CD14-positive monocyte (primary cell): ENCODE measurements at places on chromosomes 13 and 19. TPM values are rescaled to one million over a fixed set of nuclear protein-coding genes. Genes with fewer than 3 reads are reported as not detected.
A peak's percentile ranks its signal among the peaks of the same experiment; 100 is the strongest.

- DNase-seq: no peak
These were observed 214.0 kb downstream of the DLEU7 start for GRCh38 chr13:50629497-50629896.

DNA sequence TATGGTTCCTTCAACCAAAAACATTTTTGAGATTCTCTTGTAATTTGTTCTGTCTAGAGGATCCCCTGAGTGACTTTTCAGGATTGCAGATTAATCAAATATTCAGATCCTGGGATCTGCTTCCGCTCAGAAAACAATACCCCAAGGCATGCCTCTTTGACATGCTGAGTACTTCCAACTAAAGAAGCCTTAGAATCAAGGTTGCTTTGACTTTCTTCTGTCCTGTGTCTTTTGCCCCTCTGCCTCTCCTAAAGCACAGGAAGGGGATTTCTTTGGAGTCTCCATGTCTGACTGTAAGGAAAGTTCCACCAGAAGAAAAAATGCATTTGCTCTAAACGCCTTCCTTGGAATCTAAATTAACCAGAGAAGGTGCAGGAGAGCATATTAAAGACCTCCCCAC is 431.5 kb downstream of the FGF14 start:
- DNase-seq: no peak

GRCh38 chr19:42251572-42252358 is 3.2 kb downstream of the ERF start:
- DNase-seq: no peak

GRCh38 chr19:15479391-15480345 is at the start of gene PGLYRP2:
Gene PGLYRP2, minus strand, starts transcription at chr19:15479501. Its CDS starts 130 bp downstream, at chr19:15479371.
- DNase-seq: peak; percentile 48

DNA sequence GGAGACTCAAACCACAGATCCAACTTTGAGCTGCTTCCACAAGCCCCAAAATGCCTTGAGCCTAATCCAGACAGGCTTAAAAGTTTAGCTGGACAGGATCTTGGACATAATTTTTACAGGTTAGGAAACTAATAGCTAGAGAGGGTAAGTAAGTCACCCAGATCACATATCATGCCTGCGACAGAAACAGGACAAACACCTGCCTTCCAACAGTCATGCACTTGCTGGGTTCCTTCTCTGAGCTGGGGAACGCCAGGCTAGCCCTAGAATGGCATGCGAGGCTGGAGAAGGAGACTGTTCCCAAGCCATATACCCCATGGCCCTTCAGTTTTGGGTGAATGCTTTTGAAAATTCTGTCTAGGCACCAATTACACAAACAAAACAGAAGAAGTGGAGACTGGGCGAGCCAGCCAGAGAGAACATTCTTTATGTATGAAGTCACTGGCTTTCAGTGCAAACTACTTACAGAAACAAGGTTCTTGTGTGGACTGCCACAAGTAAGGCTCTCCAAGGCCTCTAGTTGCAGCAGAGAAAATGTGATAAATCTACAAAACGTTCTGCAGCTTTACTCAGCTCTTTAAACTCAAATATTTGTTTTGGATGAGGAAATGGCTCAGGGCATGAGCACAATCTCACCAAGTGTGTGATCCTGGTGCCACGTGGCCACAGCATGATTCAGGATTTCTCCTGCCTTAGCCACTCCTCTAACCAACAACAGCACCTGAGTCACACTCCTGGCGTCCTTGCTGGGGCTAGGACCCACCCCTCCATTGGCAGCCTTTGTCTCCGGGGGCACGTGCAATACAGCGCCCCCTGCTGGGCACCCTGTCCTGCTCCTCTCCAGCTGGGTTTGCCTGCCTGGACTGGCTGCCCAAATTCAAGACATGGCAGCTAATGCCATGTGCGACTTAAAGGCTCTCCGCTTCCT is 73.4 kb upstream of the UBL3 start:
- DNase-seq: peak; percentile 73

- DNase-seq: no peak
These were observed 5.4 kb upstream of the TRIM28 start for GRCh38 chr19:58538257-58539168.

DNA sequence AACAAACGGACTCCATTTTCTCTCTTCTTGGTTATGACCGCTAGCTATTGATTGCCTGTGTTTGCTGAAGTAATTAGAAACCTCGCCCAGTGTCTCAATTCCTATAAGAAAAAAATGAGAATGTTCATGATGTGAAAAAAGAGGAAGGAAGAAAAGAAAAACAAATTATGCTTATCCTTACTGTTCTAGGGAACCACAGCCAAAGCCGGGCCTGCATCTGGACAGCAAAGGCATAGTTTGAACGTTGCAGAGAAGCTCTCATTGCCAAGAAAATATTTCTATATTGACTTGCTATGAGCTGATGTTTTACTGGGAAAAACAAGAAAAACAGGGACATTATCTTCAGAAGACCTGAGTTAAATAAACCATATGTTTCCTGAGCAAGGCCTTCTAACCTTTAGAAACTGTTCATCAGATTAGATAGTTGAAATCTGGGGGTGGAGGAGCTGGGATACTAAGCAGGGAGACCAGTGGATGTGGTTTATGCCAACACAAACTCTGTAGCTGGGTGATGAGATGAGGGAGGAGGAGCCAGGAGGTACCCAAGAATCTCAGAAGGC is 55.0 kb downstream of the EFNB2 start:
- DNase-seq: no peak

- DNase-seq: no peak
These were observed 41.2 kb downstream of the ABCC4 start for GRCh38 chr13:95260031-95260525.

DNA sequence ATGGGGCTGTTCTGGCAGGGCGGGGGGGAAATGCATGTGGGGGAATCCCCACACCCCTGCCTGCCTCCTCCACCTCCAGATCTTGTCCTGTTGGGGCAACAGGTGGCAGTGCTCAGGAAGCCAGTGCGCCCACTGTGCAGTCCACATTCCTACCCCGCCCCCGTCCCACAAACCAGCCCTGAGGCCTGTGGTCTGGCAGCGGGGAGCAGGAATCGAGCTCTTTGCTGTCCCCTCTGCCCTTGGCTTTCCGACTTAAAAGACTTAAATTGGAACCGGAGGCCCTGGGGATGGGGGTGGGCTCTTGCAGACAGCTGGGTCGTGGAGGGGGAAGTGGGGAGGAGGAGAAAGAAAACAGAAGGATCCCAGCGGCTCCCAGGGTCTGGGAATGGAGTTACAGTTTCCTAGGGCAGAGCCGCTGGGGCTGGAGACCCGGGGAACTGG is 4.3 kb downstream of the NANOS3 start:
- no peak for DNase-seq

- DNase-seq: peak; percentile 57
These were observed 60.4 kb downstream of the ADGRE1 start for GRCh38 chr19:6947745-6948144.

GRCh38 chr19:41310033-41310831 is at the start of gene CCDC97:
Gene CCDC97, plus strand, starts transcription at chr19:41310172. Its CDS starts 139 bp downstream, at chr19:41310311.
- peak; percentile 86 for DNase-seq

DNA sequence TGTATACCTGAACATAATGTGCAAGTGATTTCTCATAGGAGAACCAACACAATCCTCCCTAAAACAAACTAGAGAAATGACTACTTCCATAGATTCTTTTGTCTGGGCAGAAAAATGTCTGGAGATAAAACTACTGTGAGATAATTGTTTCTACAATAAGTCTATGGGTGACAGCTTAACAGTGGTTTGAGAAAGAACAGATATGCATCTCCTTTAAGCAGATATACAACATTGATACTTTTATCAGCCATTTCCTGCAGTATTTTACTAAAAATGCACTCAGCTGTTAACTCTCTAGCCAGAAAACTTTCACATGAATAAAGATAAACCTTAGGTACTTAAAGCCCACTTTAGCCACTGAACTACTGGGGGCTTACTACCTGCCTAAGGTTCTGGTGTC is 1132.4 kb downstream of the EFNB2 start:
- no peak for DNase-seq

- no peak for DNase-seq
These were observed 23.4 kb downstream of the B3GLCT start for GRCh38 chr13:31223215-31223614.

- DNase-seq: no peak
These were observed 10.3 kb downstream of the C19orf81 start for GRCh38 chr19:50659318-50660087.

- no peak for DNase-seq
These were observed 266.3 kb downstream of the PCDH20 start for GRCh38 chr13:61149331-61149730.

DNA sequence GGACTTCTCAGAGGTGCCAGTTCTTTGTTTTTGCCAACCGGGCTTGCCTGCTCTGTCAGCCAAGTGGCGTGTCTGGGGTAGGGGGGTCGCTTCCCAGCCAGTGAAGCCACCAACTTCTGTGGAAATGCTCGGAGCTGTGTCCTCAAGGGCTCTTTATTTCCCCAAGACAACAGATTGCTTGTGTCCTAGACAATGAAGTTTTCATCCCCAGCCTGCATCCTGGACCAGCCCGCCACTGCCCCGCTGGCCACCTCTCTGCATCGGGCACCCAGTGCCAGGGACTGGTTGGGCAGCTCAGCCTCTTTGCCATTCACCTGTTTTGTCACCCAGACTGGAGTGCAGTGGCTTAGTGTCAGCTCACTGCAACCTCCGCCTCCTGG is 3.7 kb downstream of the RAB11B start:
- no peak for DNase-seq

GRCh38 chr19:49631014-49631588 is 8.8 kb downstream of the RRAS start:
- DNase-seq: no peak

GRCh38 chr19:17841810-17842662 is 5.7 kb downstream of the JAK3 start:
- no peak for DNase-seq

GRCh38 chr19:48813123-48813913 is 2.5 kb upstream of the BCAT2 start:
- no peak for DNase-seq

The TMEM145 gene
- polyA plus RNA-seq: not detected

The ZNF865 gene
- polyA plus RNA-seq: 6.0 and 13.5 TPM in 2 replicates

The PRSS57 gene
- polyA plus RNA-seq: 0.16 and 0.47 TPM in 2 replicates

The CALR3 gene
- polyA plus RNA-seq: not detected
